ENCODE measurements at places on chromosomes 7 and 10.

GRCh38 chr7:100102950-100103840 is 1.8 kb downstream of the AP4M1 start:
- no peak for DNase-seq

GRCh38 chr10:96379758-96380157 is 21.0 kb upstream of the OPALIN start:
- DNase-seq = no peak

GRCh38 chr7:137287651-137288258 is 55.8 kb downstream of the PTN start:
- DNase-seq = no peak

DNA sequence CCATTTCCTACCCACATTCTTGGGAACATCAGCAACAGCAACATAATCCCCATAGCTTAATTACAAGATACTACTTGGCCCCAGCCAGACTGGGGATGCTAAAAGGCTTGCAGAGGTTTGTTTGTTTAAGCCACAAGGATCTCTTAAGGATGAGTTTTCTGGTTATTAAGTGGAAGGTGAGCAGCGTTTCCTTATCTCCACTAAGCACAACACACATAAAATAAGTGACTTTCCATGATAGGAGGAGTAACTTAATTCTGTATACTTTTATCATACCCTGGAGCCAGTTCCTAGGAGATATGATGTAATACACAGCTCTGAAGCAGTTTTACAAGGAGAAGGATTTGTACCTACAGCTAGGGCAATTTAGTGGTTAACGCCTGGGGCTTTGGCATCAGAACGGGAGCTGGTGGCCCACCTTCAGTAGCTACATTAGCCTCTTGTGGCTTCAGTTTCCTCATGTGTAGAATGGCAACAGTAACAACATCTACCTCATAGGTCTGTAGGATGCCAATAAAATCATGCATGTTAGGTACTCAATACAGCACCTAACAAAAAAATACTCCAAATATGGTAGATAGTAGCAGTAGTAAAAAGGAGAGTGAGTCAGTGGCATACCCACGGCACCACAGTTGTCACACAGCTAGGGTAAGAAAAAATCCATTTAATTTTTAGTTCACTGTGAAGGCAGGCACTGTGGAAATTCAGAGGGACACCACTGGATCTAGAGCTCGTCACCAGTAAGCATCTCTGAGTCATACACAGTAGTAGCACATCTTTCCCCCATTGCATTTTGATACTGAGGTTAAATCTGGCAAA is 55.2 kb downstream of the DOCK4 start:
- DNase-seq = no peak

DNA sequence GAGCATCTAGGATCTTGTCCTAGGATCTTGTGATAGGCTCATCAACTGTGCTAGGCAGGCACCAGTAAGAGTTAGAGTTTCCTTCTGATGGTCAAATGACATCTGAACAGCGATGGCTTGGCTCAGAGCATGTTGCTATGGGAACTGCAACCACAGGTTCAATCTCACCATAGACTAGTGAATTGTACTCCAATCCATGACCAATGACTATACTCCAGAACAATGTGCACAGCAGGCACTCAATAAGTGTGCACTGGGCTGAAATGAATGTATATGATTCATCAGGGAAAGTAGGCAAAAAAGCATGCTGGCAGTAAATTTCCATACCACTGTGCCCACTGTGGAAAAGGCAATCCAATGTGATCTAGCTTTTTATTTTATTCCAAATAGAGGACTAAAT is 163.6 kb upstream of the HPS1 start:
- no peak for DNase-seq

GRCh38 chr10:871951-872403 is 59.5 kb downstream of the LARP4B start:
- no peak for DNase-seq

- no peak for DNase-seq
These were observed 434.3 kb downstream of the MDFIC start for GRCh38 chr7:115356139-115356746.

DNA sequence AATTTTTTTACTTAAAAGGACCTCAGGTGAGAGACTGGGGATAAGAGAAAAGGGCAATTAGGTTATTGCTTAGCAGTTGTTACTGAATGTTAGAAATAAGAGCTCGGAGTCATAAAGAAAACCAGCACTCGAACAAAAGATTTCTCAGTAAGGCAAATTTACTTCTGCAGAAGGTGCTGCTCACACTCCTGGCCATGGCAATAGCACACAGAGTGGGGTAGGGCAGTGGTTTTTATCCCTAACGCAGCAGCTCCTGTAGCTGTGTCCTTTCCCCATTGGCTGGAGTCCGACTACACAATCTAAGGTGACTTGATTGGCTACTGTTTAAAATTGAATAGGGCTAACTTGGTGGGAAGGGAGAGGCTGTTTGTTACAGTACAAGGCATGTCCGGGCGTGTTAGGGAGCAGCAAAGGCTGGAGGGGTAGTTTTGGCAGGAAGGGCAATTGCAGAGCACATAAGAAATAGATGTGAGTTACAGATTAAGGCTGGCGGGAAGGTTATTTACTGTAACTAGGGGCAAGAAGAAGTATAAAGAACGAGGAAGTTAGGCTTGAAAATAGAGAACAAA is 112.1 kb downstream of the AKR1D1 start:
- DNase-seq = no peak

GRCh38 chr10:71395621-71396020 is 1.1 kb upstream of the CDH23 start:
- no peak for DNase-seq

GRCh38 chr10:12390733-12391132 is 41.4 kb downstream of the CAMK1D start:
- DNase-seq = no peak

- DNase-seq = no peak
These were observed 427.0 kb downstream of the PHTF2 start for GRCh38 chr7:78225534-78225933.

DNA sequence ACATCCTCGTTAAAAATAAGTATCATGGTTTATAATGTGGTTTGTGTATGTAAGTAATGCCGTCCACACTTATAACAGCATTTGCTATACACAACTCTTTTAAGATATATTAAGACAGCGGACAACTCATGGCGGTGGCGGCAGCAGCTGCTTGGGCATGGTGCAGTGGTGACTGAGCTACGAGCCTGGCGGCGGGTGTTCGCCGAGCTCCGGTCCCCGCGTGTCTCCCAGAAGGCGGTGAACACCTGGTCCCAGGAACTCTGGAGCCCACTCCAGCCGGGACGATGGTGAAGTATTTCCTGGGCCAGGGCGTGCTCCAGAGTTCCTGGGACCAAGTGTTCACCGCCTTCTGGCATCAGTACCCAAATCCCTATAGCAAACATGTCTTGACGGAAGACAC is 38.8 kb downstream of the JMJD1C start:
- DNase-seq = no peak

DNA sequence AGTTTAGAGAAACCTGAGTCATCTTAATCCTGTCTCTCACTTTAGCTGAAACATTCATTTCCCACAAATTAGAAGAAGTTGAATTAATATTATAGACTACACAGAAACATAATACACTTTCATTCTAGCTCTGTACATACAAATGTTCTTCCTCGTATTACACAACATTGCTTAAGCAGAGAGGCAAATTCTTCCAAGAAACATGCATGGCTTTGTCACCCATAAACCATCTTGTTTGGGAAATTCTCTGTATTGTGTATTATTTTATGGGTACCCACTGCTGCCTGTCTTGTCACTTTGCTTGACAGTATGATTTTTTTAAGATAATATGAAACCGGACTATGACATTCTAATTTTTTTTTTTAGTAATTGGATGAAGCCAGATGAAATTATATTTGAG is 104.0 kb downstream of the SRI start:
- DNase-seq = no peak

DNA sequence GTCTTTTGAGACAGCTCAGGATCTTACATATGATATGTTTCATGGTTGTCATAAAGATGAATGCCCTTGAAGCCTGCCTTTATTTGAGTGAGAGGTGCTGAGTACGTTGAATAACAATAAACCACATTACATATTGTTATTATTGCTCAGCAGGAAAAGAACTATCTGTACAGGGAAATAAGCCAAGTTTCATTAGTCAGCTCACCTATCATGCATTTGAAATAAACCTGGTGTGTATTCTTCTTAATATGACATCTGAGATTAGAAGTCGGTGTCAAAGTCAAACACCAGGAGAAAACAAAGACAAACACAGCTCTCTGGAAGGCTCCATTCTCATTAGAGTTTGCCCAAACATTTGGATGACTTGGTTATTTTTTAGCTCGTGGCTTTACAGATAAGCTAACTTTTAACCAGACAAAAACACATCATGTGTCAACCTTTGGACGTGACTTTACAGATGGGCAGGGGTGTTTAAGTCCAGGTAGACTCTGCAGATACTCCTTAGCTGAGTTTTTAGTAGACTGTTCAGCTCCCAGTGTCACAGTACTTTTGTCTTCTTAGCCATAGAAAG is 71.2 kb upstream of the AOAH start:
- DNase-seq = no peak

GRCh38 chr7:69062020-69062765 is 536.1 kb upstream of the AUTS2 start:
- no peak for DNase-seq

- DNase-seq = no peak
These were observed 91.2 kb upstream of the KCNIP2 start for GRCh38 chr10:101934686-101935305.

DNA sequence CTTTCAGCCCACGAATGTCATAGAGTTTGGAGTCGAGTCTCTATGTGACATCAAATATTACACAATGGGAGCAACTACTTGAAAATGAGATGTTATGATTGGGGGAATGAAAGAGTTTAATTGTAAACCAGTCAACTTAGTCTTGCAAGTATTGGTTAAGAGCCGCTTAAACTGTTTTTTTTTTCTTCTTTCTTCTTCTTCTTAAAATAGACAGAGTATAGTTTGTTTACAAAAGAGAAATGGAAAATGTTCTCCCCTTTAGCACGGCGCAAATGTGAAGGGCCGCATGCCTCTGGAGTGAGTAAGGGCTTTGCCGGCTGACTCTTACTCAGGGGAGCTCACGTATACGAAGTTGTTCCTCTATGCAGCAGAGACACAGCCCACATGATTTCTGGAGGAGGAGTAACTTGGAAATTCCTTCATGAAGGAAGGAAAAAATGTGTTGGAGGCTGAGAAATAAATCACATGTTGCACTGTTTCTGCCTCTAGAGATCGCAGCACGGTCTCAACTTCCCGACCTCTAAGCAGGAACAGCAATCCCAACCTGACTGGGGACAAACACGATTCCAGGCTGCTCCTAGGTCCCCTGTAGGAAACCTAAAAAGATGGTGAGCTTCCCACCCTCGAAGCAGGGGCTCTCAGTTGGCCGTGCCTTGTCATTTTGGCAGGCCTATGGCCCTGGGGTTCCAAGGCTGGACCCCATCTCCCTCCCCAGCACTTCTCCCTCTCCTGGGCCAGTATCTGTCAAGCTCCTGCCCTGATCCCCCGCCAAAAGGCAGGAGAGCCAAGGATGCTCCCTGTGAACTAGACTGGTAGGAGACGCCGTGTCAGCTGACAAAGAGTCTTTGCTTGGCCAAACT is 44.8 kb downstream of the MYOF start:
- DNase-seq = no peak

- peak; percentile 22 for DNase-seq
These were observed 122.5 kb downstream of the SLC25A13 start for GRCh38 chr7:96199421-96199820.

GRCh38 chr10:99938563-99938962 is 71.2 kb downstream of the DNMBP start:
- no peak for DNase-seq

- no peak for DNase-seq
These were observed 154.9 kb downstream of the SDHAF3 start for GRCh38 chr7:97272237-97272975.

DNA sequence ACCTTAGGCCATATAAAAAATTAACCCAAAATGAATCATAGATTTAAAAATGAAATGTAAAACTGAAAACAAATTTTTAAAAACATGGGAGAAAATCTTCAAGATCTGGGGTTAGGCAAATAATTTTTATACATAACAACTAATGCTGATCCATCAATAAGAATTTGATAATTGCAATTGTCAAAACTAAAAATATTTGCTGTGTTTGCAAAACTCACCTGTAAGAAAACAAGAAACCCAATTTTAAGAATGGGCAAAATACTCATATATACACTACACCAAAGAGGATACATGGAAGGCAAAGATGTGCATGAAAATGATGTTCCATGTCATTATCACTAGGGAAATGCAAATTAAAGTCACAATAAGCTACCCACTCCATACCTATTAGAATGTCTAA is 194.8 kb upstream of the NRP1 start:
- DNase-seq = no peak

- no peak for DNase-seq
These were observed 475.7 kb downstream of the SUGCT start for GRCh38 chr7:40610461-40610860.

DNA sequence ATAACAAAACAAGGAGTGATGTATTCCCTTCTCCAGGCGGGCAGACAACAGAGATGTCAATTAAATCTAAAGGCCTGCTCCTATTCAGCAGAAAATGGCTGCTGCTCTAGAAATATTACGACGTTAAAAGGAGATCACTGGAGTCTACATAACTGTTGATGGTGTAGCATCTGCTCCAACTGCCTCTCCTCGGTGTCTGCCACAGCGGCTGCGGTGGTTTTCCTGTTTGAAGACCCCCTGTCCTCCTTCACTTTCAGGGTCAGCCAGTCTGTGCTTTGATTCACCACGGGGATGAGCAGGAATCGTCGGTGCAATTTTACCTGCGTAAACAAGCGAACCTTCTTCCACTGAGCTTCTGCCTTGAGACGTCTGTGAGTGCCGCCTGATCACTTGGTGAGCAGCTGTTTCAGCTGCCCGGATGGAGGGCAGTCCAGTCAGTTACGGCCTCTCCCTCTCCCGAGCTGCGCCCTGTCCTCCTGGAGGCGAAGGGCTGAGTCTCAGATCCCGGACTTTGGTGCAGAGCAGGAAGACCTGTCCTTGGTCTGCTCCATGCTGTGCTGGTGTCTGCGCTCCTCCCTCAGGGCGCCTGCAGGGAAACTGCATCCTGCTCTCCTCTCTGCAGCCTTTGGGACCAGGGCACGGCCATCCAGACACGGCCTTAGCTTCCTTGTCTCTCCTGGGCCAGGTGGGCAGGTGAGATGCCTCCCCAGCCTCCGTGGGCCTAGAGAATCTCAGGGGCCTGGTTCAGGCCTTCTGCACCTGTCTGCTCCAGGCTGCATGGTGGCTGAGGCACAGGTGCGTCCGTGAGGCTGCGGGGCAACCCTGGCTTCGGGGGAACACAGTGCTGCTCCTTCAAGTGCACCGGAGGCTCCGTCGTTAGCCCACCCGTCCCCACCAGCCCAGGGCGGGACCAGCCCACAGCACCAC is 326.6 kb downstream of the ADARB2 start:
- DNase-seq = no peak

DNA sequence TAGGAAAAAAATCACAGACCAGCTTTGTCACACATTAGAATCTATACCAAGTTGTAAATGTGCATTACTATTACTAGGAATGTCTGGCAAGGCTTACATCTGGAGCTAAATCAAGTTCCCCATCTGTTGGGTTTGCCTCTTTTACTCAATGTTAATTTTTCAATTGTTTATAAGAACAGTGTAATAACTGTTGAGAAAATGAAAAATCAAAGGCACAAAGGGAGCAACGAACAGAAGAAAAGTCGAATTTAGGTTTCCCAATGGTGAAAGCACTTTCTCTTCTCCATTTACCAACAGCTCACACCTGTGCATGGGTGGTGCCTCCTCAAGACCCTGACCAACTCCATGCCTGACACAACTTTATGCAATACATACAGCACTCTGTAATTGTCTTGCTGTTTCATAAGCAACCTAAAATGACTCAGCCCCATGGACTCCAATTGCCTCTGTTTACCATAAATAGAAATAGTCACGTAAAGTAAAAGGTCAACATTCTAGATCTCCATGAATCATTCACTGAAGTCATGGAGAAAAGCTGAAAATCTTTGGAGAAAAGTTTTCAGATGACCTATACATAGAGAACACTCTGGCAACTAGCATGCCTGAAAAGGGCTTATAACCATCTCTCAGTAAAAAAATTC is 95.5 kb upstream of the KCNIP2 start:
- no peak for DNase-seq
